ENCODE measurements at places on chromosomes 12 and 14.

DNA sequence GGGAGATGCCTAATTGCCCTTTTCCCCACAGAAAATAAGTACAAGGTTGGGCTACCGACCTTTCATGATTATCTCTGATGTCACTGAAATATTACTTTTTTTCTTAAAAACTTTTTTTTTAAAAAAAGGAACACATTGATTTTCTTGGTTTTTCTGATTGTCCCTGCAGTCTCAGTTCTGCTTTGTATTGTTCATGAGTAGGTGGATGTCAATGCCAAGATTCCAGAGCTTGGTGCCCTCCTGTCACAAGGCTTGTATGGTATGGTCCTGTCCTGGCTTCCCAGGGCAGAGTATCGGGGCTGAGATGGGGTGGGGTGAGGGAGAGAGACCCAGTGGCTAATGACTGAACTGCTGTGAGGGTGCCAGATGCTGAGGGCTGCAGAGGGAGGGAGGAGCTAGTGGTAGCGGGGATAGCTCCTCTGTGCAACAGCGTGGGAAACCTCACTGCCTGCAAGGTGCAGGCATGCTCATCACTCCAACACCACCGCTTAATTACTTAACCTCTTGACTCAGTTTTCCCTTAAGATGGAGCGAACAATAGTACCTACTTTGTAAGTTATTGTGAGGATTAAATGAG is 4.4 kb upstream of the CTDSP2 start:
- DNase-seq: no peak

- DNase-seq: no peak
Observed at GRCh38 chr12:14185427-14186192, 179.9 kb upstream of the ATF7IP start.

DNA sequence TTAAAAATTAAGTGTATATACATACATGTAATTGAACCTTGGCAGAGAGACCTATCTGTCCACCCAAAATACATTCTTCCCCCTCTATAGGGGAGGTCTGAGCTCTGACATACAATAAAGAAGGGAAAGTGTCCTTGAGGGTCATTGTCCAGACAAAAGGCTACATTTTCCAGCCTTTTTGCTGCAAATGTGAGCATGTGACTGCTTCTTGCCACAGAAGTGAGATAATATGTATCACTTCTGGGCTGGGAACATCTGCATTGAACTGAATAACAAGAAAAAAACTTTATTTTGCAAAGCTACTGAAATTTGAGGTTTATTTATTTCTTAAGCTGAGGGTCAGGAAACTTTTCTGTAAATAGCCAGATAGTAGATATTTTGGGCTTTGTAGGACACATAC is 131.3 kb downstream of the TBC1D30 start:
- DNase-seq: no peak

GRCh38 chr14:89767861-89768268 is 186.7 kb downstream of the EFCAB11 start:
- peak; percentile 78 for DNase-seq

DNA sequence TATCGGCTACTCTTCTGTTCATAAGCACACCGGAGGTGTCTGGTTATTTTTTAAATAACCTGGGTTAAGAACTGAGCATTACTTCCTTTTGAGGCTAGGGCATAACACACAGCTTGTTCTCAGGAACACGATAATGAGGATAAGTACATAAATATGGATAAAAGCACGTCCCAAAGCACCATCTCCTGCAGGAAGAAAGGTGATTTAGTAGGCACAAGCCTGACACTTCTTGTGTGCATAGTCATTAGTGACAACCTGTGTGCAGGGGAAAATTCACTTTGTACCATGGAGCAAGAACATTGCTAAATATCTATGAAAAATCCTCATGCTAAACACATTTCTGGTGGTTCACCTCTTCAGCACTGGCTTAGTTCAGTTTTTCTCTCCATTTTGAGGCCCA is 166.5 kb downstream of the SNAPC1 start:
- no peak for DNase-seq

- peak; percentile 16 for DNase-seq
Observed at GRCh38 chr14:21860172-21860571, 186.6 kb upstream of the OR4E1 start.

- DNase-seq: no peak
Observed at GRCh38 chr12:61863811-61864210, 396.4 kb upstream of the USP15 start.

DNA sequence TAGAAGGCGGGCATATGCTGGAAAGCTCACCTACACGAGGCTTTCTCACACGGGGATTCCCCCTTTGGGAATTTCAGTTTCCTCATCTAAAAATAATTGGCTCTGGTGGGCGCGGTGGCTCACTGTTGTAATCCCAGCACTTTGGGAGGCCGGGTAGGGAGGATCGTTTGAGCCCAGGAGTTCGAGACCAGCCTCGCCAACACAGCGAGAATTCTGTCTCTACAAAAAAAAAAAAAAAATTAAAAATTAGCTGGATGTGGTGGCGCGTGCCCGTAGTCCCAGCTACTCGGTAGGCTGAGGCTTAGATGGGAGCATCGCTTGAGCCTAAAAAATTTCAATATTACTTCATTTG is 400 bp upstream of the NDUFA12 start:
- DNase-seq: no peak

DNA sequence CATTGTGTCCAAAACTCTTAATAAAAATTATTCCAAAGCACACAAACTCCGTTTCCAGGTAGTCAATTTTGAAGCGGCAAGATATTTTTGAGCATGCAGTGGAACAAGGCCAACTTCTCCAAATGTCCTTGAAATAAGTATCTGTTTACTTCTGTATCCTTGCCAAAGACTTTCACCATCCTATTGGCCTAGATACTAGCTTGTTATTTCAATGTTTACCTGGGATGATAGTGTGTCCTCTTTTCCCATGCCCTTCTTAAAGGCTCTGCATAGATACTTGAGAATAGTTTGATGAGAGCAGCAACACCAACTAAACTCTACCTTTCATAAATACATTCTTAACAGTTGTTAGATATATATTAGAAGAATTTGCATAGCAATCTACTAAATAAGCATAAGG is 160.9 kb downstream of the KCNC2 start:
- no peak for DNase-seq

- no peak for DNase-seq
Observed at GRCh38 chr14:21352587-21352986, 31.2 kb downstream of the SUPT16H start.

GRCh38 chr14:81276073-81277069 is 55.6 kb upstream of the GTF2A1 start:
- DNase-seq: no peak

DNA sequence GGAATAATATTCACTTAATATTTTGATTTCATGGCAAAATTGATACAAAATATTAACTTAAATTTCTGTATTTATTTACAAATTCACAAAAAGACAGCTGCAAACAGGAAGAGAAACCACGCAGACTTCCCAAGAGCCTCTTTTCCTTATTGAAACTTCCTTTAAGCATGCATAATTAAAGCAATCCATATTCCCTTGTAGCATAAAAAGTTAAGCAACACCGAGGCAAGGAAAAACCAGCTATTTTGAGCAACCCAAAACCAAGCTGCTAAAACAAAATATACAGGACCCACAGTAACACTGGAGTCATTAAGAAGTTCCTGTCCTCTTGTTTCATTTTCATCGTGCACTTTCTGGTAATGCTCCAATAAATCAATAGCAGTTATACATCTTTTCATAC is 58.0 kb downstream of the EEA1 start:
- DNase-seq: no peak

GRCh38 chr12:124389138-124389724 is 94.3 kb downstream of the RFLNA start:
- DNase-seq: peak; percentile 67

GRCh38 chr14:72401101-72401625 is 468.9 kb downstream of the RGS6 start:
- DNase-seq: no peak

- DNase-seq: no peak
Observed at GRCh38 chr12:2529807-2530206, 265.0 kb upstream of the FKBP4 start.

GRCh38 chr14:80124794-80125193 is 86.5 kb downstream of the DIO2 start:
- no peak for DNase-seq

- DNase-seq: no peak
Observed at GRCh38 chr12:63802012-63802608, 22.4 kb downstream of the RXYLT1 start.

DNA sequence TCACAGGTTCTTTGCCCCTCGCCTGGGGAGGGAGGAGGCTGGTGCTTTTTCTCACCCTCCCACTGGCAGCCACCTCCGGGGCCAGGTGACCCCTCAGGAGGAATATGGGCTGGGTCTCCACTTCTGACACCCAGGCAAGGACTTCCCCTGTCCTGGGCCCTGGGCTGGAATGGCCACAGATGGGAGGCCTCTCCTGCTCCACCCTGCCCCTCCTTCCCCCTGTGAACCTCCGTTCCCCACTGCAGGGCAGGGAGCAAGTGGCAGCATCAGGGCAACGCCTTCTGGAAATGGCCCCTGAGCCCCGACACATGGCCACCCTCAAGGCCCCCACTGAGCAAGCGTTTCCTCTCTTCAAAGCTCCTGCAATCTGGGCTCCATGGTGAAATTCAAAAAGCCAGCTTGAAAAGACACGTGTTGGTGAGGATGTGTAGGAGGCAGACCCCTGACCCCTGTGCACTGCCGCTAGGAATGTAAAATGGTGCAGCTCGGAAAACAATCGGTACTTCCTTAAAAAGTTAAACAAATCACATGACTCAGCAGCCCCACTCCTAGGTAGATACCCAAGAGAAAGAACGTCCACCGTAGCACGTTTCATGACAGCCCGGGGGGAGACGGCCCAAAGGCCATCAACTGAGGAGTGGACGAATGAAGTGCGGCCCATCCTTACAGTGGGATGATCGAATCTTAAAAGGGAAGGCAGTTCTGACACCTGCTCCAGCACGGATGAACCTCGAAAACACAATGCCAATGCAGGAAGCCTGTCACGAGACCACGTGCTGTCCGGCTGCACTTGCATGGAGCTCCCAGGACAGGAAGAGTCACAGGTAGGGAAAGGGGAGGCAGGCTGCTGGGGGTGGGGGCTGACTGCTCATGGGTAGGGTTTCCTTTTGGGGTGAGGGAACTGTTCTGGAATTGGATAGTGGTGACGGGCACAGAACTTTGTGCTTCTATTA is 11.5 kb downstream of the XRCC3 start:
- no peak for DNase-seq

- peak; percentile 10 for DNase-seq
Observed at GRCh38 chr14:104421401-104421821, 158.2 kb upstream of the C14orf180 start.

DNA sequence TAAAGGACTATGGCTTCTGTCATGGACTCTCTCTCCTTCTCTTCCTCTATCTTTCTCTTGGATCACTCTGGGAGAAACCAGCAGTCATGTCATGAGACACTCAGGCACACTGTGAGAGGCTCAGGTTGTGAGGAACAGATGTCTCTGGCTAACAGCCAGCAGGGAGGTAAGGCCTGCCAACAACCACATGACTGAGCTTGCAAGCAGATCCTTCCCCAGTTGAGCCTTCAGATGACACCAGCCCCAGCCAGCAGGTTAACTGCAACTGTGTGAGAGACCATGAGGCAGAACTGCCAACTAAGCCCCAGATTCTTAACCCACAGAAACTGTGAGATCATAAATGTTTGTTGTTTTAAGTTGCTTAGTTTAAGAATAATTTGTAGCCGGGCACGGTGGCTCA is 90.6 kb downstream of the VCPKMT start:
- no peak for DNase-seq

DNA sequence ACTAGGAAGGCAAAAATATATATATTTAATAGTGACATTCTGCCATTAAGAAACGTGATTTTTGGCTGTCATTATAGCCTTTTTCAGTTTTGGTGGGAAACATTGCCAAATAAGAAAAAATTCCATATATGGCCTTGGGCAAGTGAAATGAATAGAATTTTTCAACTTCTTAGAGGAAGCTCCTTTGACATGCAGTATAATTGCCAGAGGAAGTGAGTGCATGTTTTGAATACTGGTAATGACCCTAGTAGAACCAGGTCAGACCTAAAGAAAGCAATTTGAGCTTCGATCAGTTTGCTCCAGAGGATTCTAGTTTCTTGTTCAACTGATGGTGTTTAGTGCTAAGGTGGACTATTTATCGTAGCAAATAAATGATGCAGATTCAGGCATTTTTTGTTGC is 26.2 kb upstream of the TRIM9 start:
- no peak for DNase-seq

- no peak for DNase-seq
Observed at GRCh38 chr12:123659996-123660727, 10.8 kb upstream of the TCTN2 start.

- peak; percentile 14 for DNase-seq
Observed at GRCh38 chr12:2284857-2285256, 232.1 kb downstream of the CACNA1C start.

DNA sequence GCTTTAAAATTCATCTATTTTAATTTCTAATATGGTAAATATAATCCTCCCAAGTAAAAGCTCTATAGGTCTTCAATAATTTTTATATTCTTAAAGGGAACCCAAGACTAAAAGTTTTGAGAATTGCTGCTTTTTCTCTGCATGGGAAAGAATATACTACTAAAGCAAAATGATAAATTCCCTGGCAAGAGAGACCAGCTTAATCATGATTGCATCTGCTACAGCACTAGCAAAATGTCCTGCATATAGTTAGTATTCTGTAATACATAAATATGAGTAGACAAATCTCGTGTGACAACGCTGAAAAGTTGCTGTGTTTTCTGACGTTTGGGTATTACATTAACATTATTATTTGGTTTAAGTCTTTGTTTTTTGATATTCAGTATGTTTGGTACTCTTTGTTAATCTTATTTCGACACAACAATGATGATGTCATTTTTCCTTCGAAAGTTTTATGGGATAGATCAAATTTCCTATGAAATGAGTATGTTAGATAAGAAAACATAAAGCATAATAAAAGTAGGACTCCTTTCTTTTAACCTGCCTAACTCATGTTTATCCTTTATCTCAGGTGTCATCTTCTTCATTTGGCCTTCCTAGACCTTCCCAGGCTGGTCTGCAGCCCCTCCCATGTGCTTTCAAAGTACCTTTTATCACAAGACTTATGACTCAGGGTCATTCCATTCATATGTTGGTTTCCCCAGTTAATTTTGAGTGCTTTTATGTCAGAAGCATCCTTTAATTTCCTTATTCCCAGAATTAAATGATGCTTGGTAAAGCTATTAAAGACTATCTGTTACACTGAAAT is 321.9 kb downstream of the RAD51B start:
- no peak for DNase-seq

GRCh38 chr14:53327716-53328115 is 174.6 kb upstream of the DDHD1 start:
- no peak for DNase-seq

- no peak for DNase-seq
Observed at GRCh38 chr14:95290021-95290420, 29.7 kb downstream of the CLMN start.
